Amygdala (tissue), 56 donors: ENCODE measurements at places on chromosomes 2 and 18.

GRCh38 chr2:190781604-190782198 lies 98.9 kb upstream of the GLS start:
- DNase-seq, result no peak

GRCh38 chr2:72846171-72847095 lies 20.6 kb upstream of the EXOC6B start:
- DNase-seq, result no peak

- DNase-seq, result no peak
These were observed 69.3 kb downstream of the NCKAP5 start for GRCh38 chr2:133498662-133499585.

- DNase-seq, result no peak
These were observed 27.7 kb upstream of the AP1S3 start for GRCh38 chr2:223865124-223865523.

GRCh38 chr18:24734058-24734457 lies 273.6 kb downstream of the HRH4 start:
- no peak for DNase-seq

DNA sequence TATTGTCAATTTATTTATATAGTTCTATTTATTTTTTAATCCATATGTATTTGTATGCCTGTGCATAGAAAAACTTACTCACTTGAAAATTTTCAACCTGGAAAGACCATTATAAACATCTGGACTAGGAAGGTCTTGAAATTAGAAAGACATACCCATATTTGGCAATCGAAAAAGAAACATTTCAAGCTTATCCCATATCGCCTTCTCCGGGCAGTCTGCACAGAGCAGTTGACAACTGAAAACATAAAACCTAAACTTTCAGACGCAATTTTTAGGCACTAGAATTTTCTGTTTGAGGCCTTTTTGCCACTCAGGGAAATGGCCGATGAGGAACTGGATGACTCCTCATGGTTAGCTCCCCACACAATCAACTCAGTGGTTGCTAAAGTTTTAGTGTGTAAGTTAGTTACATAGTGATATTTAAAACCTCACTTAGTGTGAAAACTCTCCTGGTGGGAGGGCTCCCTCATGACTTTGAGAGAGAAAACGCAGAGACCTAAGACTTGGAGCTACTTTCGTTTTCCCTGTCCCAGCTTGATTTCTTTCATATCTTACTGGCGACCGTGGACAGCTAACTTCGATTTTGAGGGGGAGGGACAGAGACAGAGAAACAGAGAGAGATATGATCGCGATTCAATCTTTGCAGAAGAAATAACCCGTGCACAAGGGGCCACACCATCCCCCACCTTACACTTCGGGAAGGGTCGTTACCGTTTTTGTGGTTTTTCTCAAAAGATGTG lies 3.2 kb upstream of the HOXD12 start:
- no peak for DNase-seq

DNA sequence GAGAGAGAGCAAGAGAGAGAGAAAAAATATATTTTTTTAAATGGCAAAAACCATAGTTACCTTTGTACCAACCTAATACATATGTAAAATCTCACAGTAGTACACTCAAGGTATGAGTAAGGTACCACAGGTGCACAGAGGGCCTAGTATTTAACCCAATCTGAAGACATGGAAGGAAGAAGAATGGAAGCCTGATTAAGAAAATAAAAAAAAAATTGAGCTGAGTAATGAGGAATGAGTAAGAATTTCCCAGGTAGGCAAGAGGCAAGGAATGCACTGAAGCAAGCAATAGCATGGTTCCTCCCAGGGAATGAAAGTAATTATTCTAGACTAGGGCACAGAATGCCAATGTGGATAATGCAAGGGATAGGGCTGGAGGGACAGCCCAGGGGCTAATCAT lies 294.2 kb downstream of the FIGN start:
- DNase-seq, result no peak

- DNase-seq, result no peak
These were observed 100.7 kb upstream of the RNU4ATAC start for GRCh38 chr2:121429927-121430520.

DNA sequence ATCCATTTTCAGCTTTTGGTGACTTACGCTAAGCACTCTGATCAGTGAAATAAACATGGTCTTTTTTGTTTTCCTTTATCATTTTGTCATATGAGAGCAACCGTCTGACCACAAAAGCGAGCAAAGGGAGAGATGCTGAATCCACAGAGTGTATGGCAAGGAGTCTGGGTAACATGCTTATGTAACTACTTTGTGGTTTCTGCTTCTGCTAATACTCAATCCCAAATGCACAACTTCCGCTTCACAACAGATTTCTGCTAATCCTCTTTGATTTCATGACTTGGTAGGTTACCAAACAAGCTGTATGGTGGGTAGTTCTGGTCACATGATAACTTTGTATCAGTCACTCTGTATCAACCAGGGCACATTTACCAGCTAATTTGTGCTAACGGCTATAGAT lies 908.4 kb upstream of the CRIM1 start:
- DNase-seq, result no peak
